ENCODE measurements at places on chromosomes 1 and 21.

DNA sequence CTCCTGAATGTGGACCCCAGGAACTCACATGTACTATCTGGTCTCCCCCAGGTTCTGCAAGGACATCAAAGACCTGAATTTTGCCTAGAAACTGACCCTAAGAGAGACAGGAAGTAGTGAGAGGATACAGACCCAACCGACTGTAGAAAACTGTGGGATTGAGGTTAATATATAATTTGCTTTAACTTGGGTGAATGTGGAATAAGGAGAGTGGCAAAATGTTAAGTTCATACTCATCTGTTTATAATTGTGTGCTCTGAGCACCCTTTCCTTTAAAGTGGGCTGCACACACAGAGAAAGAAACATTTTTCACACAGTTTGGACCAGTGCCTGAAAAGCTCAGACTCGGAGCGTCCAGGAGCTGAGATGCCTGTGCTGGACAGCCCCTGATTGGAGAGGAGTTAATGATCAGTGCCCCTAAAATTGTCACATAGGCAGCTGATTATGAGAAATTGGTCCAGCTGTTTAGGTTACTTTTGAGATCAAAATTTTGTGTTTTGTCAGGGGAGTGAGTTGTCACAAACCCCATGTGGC lies 37.2 kb downstream of the ROR1 start:
- DNase-seq, result no peak

GRCh38 chr1:62318756-62319544 lies at the start of gene KANK4:
TSS of gene KANK4 (minus strand) at chr1:62319434. CDS start at chr1:62281564, 37,870 bp downstream.
- peak; percentile 23 for DNase-seq

- DNase-seq, result no peak
Observed at GRCh38 chr1:150576794-150577556, 2.4 kb downstream of the MCL1 start.

- DNase-seq, result no peak
Observed at GRCh38 chr1:230641346-230641745, 935 bp upstream of the COG2 start.

DNA sequence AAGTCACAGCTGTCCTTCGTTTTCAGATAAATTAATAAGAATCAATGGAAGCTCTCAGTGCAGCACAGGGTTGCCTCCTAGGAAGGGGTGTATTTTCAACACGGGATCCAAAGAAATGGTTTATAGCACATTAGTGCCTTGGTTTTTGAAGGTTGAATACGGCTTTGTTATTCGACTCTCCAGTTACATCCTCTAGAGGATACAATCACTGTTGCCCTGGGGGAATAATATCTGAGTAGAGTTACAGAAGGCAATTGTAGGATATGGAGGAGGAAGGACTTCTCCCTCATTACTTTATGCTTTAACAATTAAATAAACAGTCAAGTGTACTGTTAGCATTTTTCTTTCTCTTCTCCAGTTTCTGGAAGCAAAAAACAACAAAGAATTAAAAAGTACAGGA lies 14.3 kb upstream of the ZNF326 start:
- no peak for DNase-seq

DNA sequence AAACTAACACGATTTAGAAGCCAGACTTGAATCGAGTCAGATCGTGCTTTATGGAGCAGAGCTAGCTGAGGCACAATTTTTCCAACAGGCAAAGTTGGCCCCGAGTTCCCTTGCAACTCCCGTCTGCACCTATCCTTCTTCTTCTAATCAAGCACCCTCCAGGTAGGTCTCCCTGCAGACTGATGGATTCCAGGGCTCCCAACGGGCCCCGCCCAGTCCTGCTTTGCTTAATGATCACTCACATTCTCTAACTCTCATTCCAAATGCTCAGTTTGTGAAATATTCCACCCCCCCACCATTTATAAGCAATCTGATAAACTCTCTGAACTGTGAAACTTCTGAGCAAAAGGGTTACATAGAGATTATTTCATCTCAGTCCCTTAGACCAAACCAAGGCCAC lies 119.6 kb downstream of the SLC30A10 start:
- no peak for DNase-seq

- DNase-seq, result no peak
Observed at GRCh38 chr21:42834726-42835191, 44.6 kb downstream of the WDR4 start.
